ENCODE measurements at places on chromosomes 1 and 21. TPM values are rescaled to one million over a fixed set of nuclear protein-coding genes. Genes with fewer than 3 reads are reported as not detected.

AUNIP gene
- 9.3 TPM for polyA plus RNA-seq

CACNA1S gene
- polyA plus RNA-seq = not detected

DNA sequence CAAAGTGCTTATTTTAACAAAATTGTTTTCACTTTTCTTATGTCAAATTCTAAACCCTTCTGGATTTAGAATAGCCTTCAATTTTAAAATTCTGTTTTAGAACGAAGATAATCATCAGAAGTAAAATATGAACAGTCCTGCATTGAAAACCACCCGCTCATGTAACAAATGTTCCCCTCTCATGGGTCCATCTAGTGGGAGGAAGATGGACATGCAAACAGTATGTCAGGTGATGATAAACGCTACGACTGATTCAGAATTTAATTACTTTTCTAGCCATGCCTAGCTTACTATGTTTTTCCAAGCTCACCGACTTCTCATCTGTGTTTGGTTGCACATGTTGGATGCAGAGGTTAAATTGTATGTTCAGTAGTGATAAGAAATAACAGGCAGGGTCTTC lies 23.5 kb downstream of the SOD1 start:
- no peak for DNase-seq

- DNase-seq = no peak
Observed at GRCh38 chr1:83776913-83777757, 221.8 kb downstream of the TTLL7 start.

GRCh38 chr1:236179634-236180033 lies 37.3 kb downstream of the GPR137B start:
- no peak for DNase-seq

SPATC1L gene
- 4.5 TPM for polyA plus RNA-seq

GRCh38 chr1:113946112-113946511 lies 17.0 kb downstream of the HIPK1 start:
- no peak for DNase-seq

OR2L5 gene
- not detected for polyA plus RNA-seq

DIPK1A gene
- 18.6 TPM for polyA plus RNA-seq

Data from keratinocyte (primary cell).